Fibroblast of lung (primary cell): ENCODE measurements at places on chromosomes 1 and 21. TPM values are rescaled to one million over a fixed set of nuclear protein-coding genes. Genes with fewer than 3 reads are reported as not detected.

GRCh38 chr21:26449161-26449560 is 123.9 kb downstream of the CYYR1 start:
- no peaks in the 10 kb centered on the region for H3K36me3 ChIP-seq
- H3K27ac ChIP-seq, result no peak overlapping the region
- DNase-seq, result peak; percentile 69

GRCh38 chr1:182680901-182681567 is 3.4 kb downstream of the RGS8 start:
- H3K4me3 ChIP-seq, result no peak overlapping the region
- DNase-seq, result peak; percentile 14
- no peaks in the 10 kb centered on the region for H3K4me1 ChIP-seq
- no peaks in the 10 kb centered on the region for H3K27me3 ChIP-seq
- H3K27ac ChIP-seq, result no peak overlapping the region

SMAP2 gene
- total RNA-seq, result 7.7 and 16.7 TPM in 2 replicates

OLFM3 gene
- total RNA-seq, result not detected in 2 replicates

- DNase-seq, result no peak
- no peak overlapping the region for H3K27ac ChIP-seq
- no peaks in the 10 kb centered on the region for H3K36me3 ChIP-seq
Observed at GRCh38 chr1:3213730-3214129, 144.7 kb downstream of the PRDM16 start.

GRCh38 chr1:235142991-235143390 is 14.4 kb upstream of the TOMM20 start:
- H3K4me3 ChIP-seq, result no peak overlapping the region
- no peaks in the 10 kb centered on the region for H3K27me3 ChIP-seq
- peaks cover 14% of the 10 kb centered on the region for H3K36me3 ChIP-seq
- no peak for DNase-seq
- no peak overlapping the region for H3K27ac ChIP-seq

DNA sequence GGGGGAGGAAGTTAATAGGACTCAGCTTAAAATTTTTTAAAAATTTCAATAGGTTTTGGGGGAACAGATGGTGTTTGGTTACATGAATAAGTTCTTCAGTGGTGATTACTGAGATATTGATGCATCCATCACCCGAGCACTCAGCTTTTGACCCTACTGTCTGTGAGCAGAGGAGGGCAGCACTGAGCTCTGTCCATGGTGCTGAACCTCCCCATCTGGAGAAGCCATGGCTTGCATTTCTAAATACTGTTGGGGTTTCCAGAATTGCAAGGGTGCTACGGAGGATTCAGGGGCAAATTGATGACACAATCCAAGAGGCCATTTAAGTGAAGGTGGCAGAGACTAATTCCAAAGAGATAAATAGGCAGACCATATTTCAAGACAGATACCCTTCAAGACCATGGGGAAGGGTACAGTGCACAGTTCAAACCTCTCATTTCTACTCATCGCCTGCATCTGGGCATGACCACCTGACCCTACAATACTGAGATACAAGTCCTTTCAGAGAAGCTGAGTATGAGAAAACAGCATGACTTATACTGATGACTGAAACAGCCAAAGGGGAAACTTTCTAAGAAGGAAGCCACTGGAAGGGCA is 17.2 kb downstream of the SYT2 start:
- H3K4me3 ChIP-seq, result no peak overlapping the region
- H3K27me3 ChIP-seq, result peaks cover 12% of the 10 kb centered on the region
- H3K4me1 ChIP-seq, result no peaks in the 10 kb centered on the region

CD1D gene
- total RNA-seq, result 0.51 and 0.66 TPM in 2 replicates

GRCh38 chr21:26849428-26850115 is 4.4 kb upstream of the ADAMTS1 start:
- peak; percentile 52 for DNase-seq
- no peaks in the 10 kb centered on the region for H3K36me3 ChIP-seq
- no peak overlapping the region for H3K4me3 ChIP-seq
- H3K27ac ChIP-seq, result no peak overlapping the region
- H3K4me1 ChIP-seq, result no peaks in the 10 kb centered on the region

GRCh38 chr1:108961198-108961597 is 2.1 kb downstream of the CLCC1 start:
- H3K36me3 ChIP-seq, result no peaks in the 10 kb centered on the region
- H3K4me3 ChIP-seq, result no peak overlapping the region
- DNase-seq, result no peak
- H3K27ac ChIP-seq, result no peak overlapping the region
- H3K4me1 ChIP-seq, result peaks cover 4% of the 10 kb centered on the region

DNA sequence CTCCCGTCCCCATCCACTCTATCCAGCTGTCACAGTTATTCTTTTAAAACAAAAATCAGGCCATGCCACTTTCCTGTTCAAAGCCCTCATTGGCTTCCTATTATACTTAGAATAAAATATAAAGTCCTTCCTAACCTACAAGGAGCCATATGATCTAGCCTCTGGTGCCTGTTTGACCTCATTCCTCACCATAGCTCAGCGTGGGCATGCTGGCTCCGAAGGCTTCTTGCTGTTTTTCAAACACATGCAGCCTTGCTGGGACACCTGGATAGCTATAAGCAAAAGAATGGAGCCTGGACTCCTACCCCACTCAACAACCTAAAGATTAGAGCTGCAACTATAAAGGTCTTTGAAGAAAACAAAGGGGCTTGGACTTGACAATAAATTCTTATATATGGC is 23.7 kb downstream of the DHCR24 start:
- H3K27ac ChIP-seq, result no peak overlapping the region

GREM2 gene
- 4.9 and 21.1 TPM in 2 replicates for total RNA-seq

GCSAML gene
- total RNA-seq, result not detected in 2 replicates

- no peak overlapping the region for H3K27ac ChIP-seq
- H3K4me3 ChIP-seq, result no peak overlapping the region
- H3K36me3 ChIP-seq, result no peaks in the 10 kb centered on the region
- H3K4me1 ChIP-seq, result no peaks in the 10 kb centered on the region
- DNase-seq, result no peak
- H3K27me3 ChIP-seq, result no peaks in the 10 kb centered on the region
Observed at GRCh38 chr1:119226913-119227312, 86.5 kb upstream of the WARS2 start.

RAB4A gene
- total RNA-seq, result 15.7 and 26.7 TPM in 2 replicates

DNA sequence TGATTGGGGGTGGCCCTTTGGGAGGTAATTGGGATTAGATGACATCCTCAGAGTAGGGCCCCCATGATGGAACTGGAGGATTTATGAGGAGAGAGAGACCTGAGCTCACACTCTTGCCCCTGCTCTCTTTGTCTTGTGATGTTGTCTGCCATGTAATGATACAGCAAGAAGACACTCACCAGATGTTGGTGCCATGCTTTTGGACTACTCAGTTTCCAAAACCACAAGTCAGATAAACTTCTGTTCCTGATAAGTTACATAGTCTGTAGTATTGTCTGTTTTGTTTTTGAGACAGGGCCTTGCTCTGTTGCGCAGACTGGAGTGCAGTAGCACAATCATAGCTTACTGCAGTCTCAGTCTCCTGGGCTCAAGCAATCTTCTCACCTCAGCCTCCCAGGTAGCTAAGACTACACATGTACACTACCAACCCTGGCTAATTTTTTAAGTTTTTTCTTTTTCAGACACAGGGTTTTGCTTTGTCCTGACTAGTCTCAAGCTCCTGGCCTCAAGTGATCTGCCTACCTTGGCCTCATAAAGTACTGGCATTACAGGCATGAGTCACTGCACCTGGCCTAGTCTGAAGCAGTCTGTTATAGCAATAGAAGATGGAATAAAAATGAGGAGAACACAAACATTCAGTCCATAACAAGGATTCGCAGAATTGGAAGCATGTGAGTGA is 115.0 kb upstream of the GALNT2 start:
- no peak overlapping the region for H3K27ac ChIP-seq
- H3K4me3 ChIP-seq, result no peak overlapping the region
- H3K4me1 ChIP-seq, result no peaks in the 10 kb centered on the region
- no peaks in the 10 kb centered on the region for H3K36me3 ChIP-seq
- H3K27me3 ChIP-seq, result no peaks in the 10 kb centered on the region

PIK3CD gene
- 4.6 and 6.4 TPM in 2 replicates for total RNA-seq

GRCh38 chr1:21149430-21149854 is 27.3 kb downstream of the EIF4G3 start:
- H3K4me3 ChIP-seq, result no peak overlapping the region
- H3K4me1 ChIP-seq, result peaks cover 10% of the 10 kb centered on the region
- H3K36me3 ChIP-seq, result no peaks in the 10 kb centered on the region
- H3K27me3 ChIP-seq, result no peaks in the 10 kb centered on the region

DNA sequence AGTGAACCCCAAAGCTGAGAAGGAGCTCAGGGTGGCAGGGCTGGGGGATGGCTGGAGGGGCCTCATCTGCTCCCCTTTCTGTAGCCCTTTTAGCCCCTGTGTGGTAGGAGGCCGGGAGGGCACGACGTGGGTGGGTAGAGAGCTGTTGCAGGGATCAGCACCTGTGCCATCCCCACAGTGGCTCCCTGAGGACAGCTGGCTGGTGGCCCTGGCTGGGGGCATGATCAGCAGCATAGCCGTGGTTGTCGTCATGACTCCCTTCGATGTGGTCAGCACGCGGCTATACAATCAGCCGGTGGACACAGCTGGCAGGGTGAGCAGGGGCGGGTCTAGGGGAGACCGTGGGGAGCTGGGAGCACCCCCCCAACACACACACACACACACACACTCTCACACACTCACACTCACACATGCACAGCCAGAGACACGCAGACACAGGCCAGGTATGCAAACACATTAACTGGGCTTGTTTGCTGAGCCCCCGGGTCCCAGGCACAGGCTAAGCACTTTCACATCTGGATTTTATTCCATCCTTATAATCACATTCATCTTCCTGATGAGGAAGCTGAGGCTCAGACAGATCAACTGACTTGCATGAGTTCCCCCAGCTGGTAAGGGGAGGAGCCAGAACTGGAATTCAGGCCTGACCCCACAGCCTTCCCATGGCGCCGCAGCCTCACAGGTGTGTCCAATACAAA is 2.5 kb downstream of the SLC25A34 start:
- H3K4me3 ChIP-seq, result no peak overlapping the region
- no peaks in the 10 kb centered on the region for H3K27me3 ChIP-seq
- no peak overlapping the region for H3K27ac ChIP-seq
- DNase-seq, result no peak

DNA sequence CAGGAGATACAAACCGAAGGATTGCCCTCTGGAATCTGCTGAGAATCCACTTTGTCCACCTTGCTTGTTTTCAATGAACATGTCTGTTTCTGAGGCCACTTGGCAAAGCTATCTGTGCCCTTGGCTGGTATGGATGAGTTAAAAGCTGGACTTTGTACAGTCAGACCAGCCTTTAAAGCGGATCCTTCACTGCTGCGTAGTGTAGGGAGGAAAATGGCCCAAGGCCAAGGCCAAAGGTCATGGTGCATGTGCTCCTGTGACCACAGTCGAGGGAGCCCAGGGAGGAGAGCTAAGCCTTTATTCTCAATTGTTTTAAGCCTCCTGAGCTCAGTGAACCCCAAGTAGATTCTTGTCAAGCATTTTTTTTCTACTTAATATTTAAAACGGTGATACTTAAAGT is 37.0 kb downstream of the KCNJ15 start:
- DNase-seq, result no peak
- H3K36me3 ChIP-seq, result no peaks in the 10 kb centered on the region
- no peak overlapping the region for H3K4me3 ChIP-seq
- H3K27ac ChIP-seq, result no peak overlapping the region

- no peaks in the 10 kb centered on the region for H3K27me3 ChIP-seq
- peak; percentile 80 for DNase-seq
- H3K27ac ChIP-seq, result no peak overlapping the region
- H3K4me1 ChIP-seq, result peaks cover 2% of the 10 kb centered on the region
- no peaks in the 10 kb centered on the region for H3K36me3 ChIP-seq
- no peak overlapping the region for H3K4me3 ChIP-seq
Observed at GRCh38 chr1:172002725-172003345, 161.5 kb downstream of the DNM3 start.

DNA sequence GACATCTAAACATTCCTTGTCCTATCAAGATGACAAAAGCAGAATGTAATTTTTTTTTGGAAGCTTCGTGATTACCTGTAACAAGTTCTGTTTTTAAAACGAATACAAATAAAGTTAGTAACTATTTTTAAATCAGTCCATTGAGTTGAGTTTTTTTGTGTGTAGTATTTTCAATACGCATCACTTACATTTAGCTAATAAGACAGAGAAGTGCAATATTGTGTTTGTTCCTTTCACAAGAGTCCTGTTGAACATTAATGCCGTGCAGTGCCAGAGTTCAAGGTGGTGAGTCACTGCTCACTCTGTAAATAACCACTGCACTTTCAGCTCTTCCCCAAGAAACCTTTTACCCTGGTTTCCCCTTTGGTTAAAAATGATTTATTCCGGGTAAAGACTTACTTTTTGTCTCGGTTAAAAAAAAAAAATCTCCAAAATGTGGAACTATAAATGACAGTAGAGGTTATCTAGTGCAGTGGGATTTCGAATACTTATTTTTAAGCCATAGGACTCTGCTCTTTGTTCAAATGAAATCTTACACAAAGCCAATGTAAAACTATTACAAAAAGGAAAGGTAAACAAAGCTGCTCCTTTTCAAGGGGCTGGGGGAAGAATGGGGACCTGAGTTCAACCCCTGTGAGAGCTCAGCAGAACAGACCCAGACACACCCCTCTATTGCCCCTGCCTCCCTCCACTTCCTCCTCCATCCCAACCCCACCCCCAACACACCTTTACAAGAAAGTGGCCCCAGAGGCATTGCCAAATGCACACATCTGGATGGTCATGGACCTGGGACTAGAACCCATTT is 14.8 kb upstream of the NCMAP start:
- DNase-seq, result peak; percentile 82
- no peak overlapping the region for H3K27ac ChIP-seq
- H3K4me3 ChIP-seq, result no peak overlapping the region
- no peaks in the 10 kb centered on the region for H3K36me3 ChIP-seq
